Stimulated activated CD8-positive, alpha-beta memory T cell treated with anti-CD3 and anti-CD28 coated beads, Interleukin-4, amount 100 ng/mL, for 1 hour (primary cell): ENCODE measurements at places on chromosomes 3 and 15.

DNA sequence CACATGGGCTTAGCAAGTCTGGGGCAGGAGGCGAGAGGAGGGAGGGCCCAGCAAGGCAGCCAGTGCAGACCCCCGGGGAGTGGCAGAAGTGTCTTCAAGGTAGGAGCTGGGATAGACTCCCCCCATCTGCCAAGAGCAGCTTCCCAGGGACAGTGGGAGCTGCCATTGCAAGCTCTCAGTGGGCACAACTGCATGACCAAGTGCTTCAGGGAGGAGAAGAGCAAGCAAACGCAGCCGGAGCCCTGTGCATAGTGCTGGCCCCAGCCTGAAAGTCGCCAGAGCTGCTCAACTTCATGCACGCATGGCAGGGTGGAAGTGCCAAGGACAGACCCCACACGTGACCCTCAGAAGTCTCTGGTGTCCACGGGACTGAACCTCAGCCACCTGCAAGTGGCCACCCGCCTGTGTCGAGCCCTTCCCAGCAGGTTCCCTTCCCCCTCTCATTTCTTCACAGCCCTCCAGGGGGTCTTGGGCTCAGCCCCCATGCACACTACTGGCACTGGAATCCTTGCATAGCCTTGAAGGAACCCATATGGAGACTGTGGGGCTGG, 89.4 kb downstream of the PLXNA1 start:
- DNase-seq: no peak

DNA sequence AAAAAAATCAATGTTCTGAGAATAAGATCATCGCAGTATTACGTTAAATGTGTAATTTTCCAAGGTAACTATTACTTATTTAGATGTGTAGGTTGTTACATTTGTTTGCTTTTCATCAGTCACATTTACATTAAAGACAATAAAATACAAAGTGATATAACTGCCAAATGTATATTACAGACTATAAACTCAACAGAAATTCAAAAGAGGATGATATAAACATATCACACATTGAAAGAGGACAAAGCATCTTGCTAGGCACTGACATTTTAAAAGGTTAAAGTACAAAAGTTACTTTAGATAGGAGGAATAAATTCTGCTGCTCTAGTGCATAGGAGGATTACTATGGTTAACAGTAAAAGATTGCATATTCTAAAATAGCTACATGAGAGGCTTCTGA, 16.1 kb downstream of the VGLL4 start:
- DNase-seq: no peak

DNA sequence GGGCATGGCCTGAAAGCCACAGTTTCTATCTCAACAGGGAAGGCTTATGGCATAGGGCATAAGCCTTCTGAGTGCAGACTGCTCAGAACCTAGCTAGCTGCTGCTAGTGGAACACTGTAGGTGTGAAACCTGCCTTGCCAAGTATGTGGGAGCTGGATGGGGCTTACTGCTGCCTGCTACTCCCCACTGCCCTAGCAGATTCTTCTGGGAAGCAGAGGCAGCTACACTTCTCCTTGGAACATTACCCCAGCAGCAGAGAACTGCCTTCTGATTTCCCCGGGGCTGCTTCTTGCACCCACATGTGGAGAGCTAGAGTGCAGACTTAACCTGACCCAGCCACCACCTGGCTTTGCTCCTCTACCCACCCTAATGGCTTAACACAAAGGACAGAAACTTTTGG, 215.7 kb downstream of the POLQ start:
- DNase-seq: no peak

DNA sequence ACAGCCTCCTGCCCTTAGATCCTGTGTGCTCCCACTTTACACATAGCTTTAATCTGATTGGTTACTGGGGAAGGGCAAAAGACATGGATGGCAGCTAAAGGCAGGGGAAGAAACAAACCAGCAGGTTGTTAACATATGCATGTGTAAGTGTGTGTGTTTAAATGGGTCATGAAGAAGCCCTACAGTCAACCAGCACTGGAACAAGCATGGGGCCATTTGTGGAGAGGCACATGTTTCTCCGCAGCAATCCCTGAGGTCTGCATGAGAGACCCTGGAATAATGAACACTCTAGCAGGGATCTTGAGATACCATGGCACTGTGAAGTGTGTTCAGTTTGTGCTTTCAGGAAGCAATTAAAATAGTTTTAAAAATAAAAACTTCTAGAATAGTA, 6.0 kb downstream of the KLF13 start:
- DNase-seq: no peak

GRCh38 chr15:65303687-65304380, 643 bp upstream of the RNU5B-1 start:
- DNase-seq: no peak

DNA sequence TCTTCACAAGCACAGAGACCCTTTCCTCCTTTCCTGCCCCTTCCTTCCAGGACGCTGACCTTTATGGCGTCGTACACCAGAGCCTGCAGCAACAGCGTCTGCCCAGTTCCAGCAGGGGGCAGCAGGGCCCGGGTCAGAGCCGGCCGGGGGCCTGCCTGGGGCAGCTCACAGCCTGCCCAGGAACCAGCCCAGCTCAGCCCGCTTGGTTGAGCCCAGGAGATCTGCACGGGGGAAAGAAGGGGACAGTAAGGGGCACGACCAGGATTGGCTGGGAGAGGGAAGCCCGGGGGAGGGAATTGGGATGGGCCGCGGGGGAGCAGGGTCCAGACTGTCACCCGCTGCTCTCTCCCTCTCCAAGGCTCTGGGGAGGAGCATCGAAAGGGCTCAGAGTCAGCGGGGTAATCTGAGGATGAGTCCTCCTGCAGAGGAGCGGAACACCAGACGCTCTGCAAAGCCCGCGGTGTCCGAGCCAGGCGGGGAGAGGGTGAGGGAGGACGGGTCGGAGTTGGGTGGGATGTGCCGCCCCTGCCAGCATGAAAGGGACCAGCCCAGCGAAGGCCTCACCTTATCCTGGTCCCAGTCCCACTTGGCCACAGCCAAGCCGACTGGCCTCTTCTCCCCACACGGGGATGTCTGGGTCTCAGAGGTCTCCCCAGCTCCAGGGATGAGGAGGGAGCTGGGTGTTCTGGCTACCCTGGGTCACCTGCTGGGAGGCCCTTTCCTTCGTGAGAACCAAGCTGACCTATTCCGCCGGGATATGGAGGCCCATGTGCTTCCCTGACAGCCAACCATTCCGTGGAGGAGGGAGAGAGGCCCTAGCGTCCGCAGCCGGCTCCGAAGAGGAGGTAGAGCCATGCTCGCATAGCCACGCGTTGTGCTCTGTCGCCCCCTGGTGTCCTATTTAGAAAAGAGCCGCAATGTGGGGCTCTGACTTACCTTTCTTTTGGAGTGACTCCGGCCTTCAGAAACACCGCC, 7.4 kb upstream of the IGDCC3 start:
- peak; percentile 66 for DNase-seq
